ENCODE measurements at places on chromosomes 1 and 21. TPM values are rescaled to one million over a fixed set of nuclear protein-coding genes. Genes with fewer than 3 reads are reported as not detected.

Gene HES3
- not detected for total RNA-seq

Gene WDTC1
- total RNA-seq = 52.0 TPM

DNA sequence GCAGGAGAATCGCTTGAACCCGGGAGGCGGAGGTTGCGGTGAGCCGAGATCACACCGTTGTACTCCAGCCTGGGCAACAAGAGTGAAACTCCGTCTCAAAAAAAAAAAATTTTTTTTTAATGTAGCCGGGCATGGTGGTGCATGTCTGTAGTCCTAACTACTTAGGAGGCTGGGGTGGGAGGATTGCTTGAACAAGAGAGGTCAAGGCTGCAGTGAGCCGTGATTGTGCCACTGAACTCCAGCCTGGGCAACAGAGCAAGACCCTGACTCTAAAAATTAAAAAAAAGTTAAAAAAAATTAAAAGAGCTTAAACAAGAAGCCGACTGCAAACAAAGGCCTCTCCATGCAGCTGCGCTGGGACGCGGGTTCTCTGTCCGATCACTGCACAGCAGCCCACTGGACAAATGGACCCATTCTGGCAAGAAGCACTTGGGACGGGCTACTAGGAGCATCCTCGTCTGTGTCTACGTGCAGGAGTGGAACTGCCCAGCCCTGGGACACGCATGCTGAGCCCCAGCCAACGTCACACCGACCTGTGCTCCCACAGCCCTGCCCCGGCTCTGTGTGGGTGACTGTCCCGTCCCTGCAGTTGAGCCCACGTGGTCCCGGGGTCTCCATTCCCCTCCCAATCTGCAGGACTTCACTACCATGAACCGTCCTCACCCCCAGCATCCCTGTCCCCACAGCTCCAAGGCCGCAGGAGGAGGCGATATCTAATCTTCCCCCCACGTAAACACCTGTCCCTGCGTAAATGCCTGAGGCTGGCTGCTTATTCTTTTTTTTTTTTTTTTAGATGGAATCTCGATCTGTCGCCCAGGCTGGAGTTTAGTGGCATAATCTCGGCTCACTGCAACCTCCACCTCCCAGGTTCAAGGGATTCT is 12.3 kb downstream of the SLC35E2B start:
- no peak for DNase-seq

DNA sequence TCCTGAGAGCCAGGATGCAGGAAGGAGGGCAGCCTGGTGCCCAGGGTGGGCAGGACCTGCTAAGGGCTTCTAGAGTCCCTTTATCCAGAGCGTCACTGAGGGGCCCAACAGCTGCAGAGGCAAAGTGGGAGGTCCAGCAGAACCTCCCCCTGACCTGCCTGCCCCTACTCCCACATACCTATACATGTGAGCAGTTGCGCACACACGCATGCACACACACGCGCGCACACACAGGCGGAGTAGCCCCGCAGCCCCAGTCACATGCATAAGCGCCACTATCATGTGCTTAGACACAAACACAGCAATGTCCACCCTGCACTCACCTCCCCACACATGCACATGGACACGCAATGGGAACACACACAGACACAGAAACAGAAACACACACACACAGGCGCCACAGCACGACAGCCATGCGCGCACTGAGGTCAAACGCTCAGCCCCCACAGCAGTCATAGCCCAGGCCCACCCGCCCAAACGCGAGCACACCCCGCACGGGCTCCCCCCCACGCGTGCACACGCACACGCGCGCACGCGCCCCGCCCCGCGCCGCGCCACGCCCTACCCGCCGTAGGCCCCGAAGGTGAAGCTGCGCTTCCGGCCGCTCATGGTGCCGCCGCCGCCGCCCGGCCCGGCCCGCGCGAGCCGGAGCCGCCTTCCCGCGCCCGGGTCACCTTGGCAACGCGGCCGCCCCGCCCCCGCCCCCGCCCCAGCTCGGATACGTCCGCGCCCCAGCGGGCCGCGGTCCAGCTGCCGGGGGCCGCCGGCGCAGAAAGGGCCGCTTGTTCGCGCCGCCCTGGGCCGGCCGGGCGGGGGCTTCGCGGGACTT is 17.7 kb downstream of the RAP1GAP start:
- DNase-seq = no peak

- no peak for DNase-seq
These were observed 8.1 kb upstream of the INAVA start for GRCh38 chr1:200886594-200886993.

GRCh38 chr1:9782897-9783296 is 40.9 kb downstream of the CLSTN1 start:
- DNase-seq = no peak
